ENCODE measurements at places on chromosomes 4 and X.

GRCh38 chrX:69221239-69222102, 56.2 kb upstream of the PJA1 start:
- DNase-seq = no peak

- no peak for DNase-seq
Observed at GRCh38 chrX:39397561-39398199, 596.4 kb downstream of the MID1IP1 start.

DNA sequence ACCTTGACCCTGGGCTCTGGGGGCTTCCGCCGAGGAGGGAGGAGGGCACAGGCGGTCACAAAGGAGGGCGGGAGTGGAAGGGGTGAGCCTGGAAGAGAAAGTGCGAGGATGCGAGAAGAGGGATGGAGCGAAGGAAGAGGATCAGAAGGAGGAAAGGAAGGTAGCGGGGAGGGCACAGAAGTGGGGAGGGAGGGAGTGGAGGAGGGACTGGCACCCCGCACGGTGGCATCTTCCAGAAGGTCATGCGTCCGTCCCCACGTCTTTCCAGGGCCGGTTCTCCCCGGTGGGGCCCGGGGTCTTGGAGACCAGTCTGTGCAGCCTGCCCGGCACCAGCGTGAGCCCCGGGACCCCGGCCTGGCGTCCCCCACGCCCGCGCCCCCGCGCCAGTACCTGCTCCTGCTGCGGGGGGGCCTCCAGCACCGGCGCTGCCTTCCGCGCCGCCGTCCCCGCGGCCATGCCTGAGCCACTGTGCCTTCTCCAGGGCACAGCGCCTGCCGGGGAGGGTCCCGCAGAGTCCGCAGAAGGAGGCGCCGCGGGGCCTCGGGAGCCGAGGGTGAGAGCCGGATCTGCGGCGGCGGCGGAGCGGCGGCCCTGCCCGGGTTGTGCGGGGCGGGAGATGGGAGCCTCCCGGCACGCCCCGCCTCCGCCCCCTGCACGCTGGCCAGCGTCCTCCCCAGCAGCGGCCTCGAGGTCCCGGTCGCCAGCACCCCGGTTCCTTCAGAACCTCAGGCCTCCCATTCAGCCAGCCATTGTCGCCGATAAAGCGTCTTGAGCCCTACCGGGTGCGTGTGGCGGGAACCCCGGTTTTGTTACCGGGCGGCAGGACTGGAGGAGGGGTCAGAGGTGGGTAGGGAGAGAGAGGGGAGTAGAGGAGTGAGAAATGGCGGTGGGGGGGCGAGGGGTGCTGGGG, at the start of gene RNF175:
Gene RNF175, minus strand, starts transcription at position 618 of the 910 bp plus-strand sequence. Its CDS starts 162 bp downstream, at position 456.
- DNase-seq = no peak

DNA sequence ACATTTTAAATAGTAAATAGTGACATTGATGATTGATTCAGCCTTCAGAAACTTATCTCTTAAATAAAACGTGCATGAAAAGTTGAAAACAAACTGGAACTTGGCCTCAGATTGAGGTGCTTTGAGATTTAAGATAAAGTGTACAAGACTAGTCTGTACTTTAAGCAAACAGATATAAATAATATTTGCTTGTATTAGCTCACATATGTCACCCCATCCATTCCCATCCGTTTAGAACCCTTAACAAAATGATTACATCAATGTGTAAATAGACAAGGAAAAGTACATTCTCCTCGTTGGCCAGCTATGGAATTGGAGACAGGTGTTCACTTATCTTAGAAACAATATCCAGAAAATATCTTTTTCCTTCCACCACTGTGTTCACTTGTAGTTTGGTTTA, 130.8 kb downstream of the BANK1 start:
- DNase-seq = no peak

All from stimulated activated CD8-positive, alpha-beta memory T cell treated with anti-CD3 and anti-CD28 coated beads, Interleukin-7, amount 100 ng/mL, for 1 hour (primary cell).